SK-N-SH treated with all-trans-retinoic acid at 6 μM for 48 hours (cell line): ENCODE measurements at places on chromosomes 4 and X.

DNA sequence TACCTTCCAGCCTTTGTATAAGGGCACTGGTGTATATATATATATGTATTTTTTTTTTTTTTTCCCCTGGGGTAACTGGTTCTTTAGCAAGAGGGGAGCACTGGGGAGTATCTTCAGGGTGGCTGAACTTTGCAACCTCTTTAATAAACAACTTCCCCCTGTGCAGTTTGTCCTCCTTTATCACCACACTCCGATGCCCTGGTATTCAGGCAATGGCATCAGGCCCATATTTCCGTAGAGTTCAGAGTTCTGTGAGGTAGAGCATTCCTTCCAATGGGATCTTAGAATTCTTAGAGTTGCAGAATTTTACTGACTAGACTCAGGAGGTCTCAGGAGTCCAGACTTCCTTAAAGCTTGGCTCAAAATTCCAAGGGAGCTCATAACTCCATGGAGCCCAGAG is 24.6 kb downstream of the NYX start:
- ATAC-seq: no peak

- ATAC-seq: no peak
These were observed 53.1 kb downstream of the RASL11B start for GRCh38 chr4:52915191-52915590.

GRCh38 chrX:112555831-112556230 is 123.9 kb downstream of the LHFPL1 start:
- ATAC-seq: no peak

DNA sequence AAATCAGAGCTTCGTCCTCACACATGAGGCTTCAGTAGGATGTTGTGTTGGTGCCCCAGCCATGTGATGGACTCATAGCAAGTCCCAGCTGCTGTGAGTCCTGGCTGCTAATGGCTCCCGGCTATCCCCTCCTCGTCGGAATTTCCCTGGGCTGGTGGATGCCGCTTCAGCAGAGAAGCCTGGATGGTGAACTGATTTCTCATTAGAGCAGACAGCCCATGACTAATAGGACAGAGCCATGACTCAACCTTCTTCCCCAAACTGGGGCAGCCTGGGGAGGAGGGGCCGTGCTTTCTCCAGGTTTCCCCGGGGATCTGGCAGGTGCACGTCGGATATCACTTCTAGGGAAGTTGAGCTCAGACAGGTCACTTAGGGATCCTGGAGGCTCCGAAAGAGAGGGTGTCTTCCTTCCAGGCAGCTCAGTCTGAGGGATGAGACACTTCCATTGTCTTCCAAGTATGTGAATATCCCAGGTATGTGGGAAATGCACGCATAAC is 112.7 kb downstream of the ASMT start:
- peak; percentile 94 for ATAC-seq

GRCh38 chrX:33379839-33380238 is 168.5 kb upstream of the DMD start:
- no peak for ATAC-seq
